ENCODE measurements at places on chromosomes 4 and X. TPM values are rescaled to one million over a fixed set of nuclear protein-coding genes. Genes with fewer than 3 reads are reported as not detected.

DNA sequence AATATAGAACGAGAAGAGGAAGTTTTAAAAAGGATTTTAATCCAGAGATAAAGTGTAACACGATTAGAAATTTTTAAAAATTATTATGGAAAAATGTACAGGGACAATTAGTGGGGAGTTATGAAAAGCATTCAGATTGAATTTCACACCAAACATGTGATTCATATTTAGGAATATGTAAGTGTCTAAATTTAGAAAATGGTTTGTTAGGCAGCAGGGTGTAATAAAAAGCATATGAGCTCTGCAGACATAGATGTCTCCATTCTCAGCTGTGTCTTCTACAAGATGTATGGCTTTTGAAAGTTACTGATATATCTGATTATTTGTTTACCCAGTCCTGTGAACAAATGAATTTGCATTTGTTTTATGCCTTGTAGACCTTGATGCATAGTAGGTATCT is 638.9 kb upstream of the AGA start:
- DNase-seq: no peak
- no peak overlapping the region for H3K27ac ChIP-seq
- H3K4me1 ChIP-seq: no peaks in the 10 kb centered on the region
- H3K4me3 ChIP-seq: no peak overlapping the region

DNA sequence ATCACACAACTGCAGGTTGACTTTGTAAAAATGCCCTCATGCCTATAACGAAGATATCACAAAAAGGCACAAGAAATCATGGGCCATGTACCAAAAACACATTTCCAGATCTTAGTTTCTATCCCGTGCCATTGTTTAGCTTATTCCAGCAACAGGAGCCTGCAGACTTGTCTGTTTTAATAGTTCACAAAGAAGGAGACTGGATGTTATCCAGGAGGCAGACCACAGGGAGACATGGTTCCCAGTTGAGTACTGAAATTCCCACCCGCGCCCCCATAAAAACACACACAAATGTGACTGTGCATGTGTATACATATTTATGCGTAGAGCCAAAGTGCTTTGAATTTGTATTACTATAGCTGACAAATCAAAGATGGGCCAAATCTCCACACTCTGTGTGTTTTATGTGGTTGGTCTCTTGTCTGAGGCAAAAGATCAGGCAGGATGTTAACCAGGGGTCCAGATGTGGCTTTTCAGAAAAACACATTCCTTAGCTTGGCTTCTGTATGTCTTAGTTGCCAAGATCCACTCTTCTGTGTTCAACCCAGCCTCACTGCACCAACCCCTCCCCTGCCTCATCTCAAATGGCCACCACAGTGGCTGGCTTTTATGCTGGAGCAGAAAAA is 469.2 kb upstream of the DIPK2B start:
- no peak for DNase-seq
- no peak overlapping the region for H3K27ac ChIP-seq
- no peaks in the 10 kb centered on the region for H3K4me1 ChIP-seq
- no peak overlapping the region for H3K4me3 ChIP-seq

DNA sequence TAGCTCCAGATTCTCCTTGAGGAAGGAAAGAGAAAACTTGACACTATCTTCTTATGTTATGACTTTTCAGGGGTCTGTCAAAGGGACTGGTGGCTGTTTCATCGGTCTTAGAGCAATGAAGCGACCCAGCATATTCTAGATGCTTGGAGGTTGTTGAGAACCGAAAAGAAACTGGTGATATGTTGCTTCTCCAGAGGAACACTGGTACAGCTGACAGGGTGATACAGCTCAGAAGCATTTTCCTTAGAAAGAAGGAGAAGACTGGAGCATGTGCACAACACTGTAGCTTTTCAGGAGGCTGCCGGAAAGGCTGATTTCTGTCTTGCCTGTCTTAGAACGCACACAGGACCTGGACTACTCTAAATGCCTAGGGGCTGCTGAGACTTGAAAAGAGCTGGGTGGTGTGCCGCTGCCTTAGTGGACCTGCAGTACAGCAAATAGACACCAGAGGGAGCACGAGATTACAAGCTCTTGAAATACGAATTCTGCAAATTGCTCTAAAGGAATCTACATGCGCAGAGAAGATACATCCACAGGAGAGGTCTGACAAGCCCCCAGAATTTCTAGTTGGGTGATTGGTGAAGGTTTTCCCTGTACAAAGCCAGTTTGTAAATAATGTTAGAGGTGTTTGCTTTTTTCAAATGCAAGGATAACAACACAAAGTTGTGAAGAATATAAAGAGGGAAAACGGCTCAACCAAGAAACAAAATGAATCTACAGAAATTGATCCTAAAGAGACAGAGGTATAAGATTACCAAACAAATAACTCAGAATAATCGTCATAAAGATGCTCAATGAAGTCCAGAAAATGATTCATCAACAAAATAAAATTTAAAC is 223.1 kb upstream of the DMD start:
- H3K4me1 ChIP-seq: no peaks in the 10 kb centered on the region
- H3K27ac ChIP-seq: no peak overlapping the region
- no peaks in the 10 kb centered on the region for H3K36me3 ChIP-seq
- H3K27me3 ChIP-seq: no peaks in the 10 kb centered on the region

DNA sequence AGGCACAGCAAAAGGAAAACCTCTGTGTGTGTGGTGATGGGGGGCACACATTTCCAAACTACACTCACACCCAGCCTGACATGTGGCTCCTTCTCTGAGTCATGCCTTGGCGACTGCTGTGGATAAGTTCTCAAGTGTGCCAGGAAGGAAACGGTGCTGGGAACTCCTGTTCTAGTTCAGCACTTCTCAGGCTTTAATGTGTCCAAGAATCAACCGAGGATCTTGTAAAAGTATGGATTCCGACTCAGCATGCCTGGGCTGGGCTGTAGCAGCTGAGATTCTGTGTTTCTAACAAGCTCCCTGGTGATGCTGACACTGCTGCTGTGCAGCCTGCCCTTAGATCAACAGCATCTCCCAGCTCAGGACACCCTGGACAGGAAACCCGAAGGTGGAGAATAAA is 20.2 kb downstream of the CLNK start:
- no peak overlapping the region for H3K4me3 ChIP-seq
- H3K27ac ChIP-seq: no peak overlapping the region
- DNase-seq: no peak
- H3K4me1 ChIP-seq: no peaks in the 10 kb centered on the region

- no peak overlapping the region for H3K27ac ChIP-seq
- H3K4me1 ChIP-seq: no peaks in the 10 kb centered on the region
- no peak for DNase-seq
- H3K4me3 ChIP-seq: no peak overlapping the region
- no peaks in the 10 kb centered on the region for H3K27me3 ChIP-seq
- no peaks in the 10 kb centered on the region for H3K36me3 ChIP-seq
These were observed 83.5 kb upstream of the GRPR start for GRCh38 chrX:16039834-16040233.

- no peak overlapping the region for H3K27ac ChIP-seq
- no peak overlapping the region for H3K4me3 ChIP-seq
- DNase-seq: no peak
- no peaks in the 10 kb centered on the region for H3K36me3 ChIP-seq
These were observed 148.4 kb downstream of the ANKRD50 start for GRCh38 chr4:124564121-124564520.

DNA sequence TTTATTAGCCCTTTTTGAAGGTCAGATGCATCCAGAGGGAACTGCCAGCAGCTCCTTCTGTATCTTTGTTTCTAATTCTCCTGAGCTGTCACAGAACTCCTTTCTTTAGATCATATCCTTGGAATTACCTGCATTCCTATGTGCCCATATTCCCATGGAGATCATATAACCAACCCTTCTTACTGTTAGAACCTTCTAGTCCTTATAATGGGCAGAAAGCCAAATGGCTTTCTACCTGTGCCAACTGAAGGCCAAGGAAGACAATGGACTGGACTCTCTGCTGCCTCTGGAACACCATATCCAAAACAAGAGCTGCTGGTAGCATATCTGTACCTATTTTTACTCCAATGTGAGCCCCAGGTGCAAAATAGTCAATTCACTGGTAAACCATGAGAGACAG is 60.7 kb downstream of the TBC1D9 start:
- no peak overlapping the region for H3K4me3 ChIP-seq
- H3K27ac ChIP-seq: no peak overlapping the region
- no peaks in the 10 kb centered on the region for H3K4me1 ChIP-seq
- H3K36me3 ChIP-seq: no peaks in the 10 kb centered on the region

GRCh38 chr4:121462660-121463261 is 81.9 kb upstream of the QRFPR start:
- no peaks in the 10 kb centered on the region for H3K27me3 ChIP-seq
- no peak for DNase-seq
- no peak overlapping the region for H3K4me3 ChIP-seq
- H3K4me1 ChIP-seq: 0 out of 2 replicates have a peak, but pooled peaks cover 2% of the 10 kb centered on the region

GRCh38 chr4:26028133-26028792 is 114.2 kb downstream of the SMIM20 start:
- peak overlapping the region; percentile 49 for H3K4me3 ChIP-seq
- H3K27ac ChIP-seq: peak overlapping the region; percentile 95
- DNase-seq: no peak
- H3K4me1 ChIP-seq: peaks cover 24% of the 10 kb centered on the region
- no peaks in the 10 kb centered on the region for H3K27me3 ChIP-seq

DNA sequence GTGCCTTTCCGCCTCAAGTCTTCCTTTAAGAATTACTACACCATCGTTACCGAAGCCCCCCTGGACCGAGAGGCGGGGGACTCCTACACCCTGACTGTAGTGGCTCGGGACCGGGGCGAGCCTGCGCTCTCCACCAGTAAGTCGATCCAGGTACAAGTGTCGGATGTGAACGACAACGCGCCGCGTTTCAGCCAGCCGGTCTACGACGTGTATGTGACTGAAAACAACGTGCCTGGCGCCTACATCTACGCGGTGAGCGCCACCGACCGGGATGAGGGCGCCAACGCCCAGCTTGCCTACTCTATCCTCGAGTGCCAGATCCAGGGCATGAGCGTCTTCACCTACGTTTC is 2.2 kb downstream of the PCDH10 start:
- peak overlapping the region; percentile 63 for H3K4me3 ChIP-seq
- H3K36me3 ChIP-seq: no peaks in the 10 kb centered on the region

DNA sequence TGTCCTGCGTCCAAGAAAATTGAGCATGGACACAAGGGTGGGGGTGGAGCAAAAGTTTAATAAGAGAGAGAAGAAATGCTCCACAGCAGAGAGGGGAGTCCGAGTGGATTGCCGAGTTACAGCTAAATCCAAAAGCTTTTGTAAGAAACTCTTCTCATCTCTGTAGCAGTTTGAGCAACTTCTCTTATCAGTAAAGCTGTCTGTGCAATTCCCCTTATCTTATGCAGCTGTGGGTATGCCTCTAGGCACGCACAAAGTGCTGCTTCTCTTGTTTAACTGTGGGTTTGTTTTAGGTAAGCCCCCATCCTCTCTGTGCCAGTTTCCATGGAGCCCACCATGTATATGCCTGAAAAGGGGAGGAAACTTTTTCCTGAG is 44.8 kb downstream of the HMGB2 start:
- no peaks in the 10 kb centered on the region for H3K27me3 ChIP-seq
- DNase-seq: no peak
- H3K36me3 ChIP-seq: no peaks in the 10 kb centered on the region
- H3K4me3 ChIP-seq: no peak overlapping the region
- H3K27ac ChIP-seq: no peak overlapping the region
- no peaks in the 10 kb centered on the region for H3K4me1 ChIP-seq

DNA sequence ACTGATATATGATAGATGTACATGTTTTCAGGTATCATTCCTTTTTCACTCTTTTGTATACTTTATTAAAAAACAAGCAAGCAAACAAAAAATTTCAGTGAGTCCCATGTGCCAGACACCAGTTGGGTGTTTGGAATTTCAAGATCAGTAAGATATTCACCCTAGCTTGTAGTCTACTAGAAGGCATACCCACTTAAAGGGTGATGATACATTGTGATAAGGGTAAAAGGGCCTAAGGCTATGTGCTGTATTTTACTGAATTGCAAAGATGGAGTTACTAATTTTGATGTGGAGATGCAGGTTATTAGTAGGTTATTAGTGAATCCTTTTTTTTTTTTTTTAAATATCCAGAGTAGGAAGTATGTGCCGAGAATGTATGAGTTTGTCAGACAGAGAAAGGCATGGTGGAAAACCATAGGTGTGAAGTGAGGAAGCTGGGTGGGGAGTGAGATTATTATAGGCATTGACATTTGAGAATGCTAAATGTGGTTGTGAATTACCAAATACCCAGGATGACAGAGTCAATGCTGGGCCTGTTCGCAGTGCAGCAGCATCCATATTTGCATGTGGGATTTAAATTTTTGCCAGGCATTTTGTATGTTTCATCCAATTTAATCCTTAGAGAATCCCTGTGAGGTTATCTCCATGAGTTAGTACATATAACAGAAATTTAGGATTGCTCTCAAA is 10.1 kb downstream of the STIM2 start:
- H3K27ac ChIP-seq: no peak overlapping the region
- no peaks in the 10 kb centered on the region for H3K27me3 ChIP-seq
- H3K4me3 ChIP-seq: no peak overlapping the region
- peaks cover 5% of the 10 kb centered on the region for H3K4me1 ChIP-seq
- no peaks in the 10 kb centered on the region for H3K36me3 ChIP-seq
- no peak for DNase-seq

- H3K27ac ChIP-seq: no peak overlapping the region
- H3K4me3 ChIP-seq: no peak overlapping the region
- H3K4me1 ChIP-seq: peaks cover 2% of the 10 kb centered on the region
- no peaks in the 10 kb centered on the region for H3K36me3 ChIP-seq
- no peak for DNase-seq
These were observed 59.4 kb downstream of the MTHFD2L start for GRCh38 chr4:74217365-74217764.

DNA sequence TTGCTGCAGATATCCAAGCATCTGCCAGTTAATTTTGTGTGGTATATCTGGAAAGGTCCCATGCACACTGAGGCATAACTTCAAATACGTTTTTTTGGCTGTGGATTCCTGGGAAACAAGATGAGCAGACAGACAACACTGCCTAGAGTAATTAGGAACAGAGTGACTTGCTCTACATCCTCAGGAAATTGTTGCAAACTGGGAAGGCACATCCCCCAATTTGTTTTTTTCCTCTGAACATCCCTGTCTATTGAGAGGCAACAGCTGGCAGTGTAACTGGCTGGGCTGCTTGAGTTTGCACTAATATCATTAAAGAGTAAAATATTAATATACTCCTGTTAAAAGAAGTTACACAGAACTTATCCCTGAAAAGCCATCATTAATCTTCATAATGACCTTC is 207.7 kb upstream of the SLIT2 start:
- H3K27ac ChIP-seq: no peak overlapping the region
- peaks cover 5% of the 10 kb centered on the region for H3K4me1 ChIP-seq
- no peaks in the 10 kb centered on the region for H3K36me3 ChIP-seq
- no peak for DNase-seq

GRCh38 chr4:31545755-31546154 is 825.6 kb downstream of the PCDH7 start:
- DNase-seq: no peak
- no peaks in the 10 kb centered on the region for H3K36me3 ChIP-seq
- H3K27ac ChIP-seq: no peak overlapping the region
- H3K27me3 ChIP-seq: no peaks in the 10 kb centered on the region
- H3K4me3 ChIP-seq: no peak overlapping the region

The ARHGEF38 gene
- not detected for polyA plus RNA-seq

The MSANTD1 gene
- polyA plus RNA-seq: 0.23 TPM

The ETNPPL gene
- 0.41 TPM for polyA plus RNA-seq

The CRMP1 gene
- 131 TPM for polyA plus RNA-seq

The HSD17B13 gene
- polyA plus RNA-seq: 0.09 TPM

The TLL1 gene
- polyA plus RNA-seq: 0.16 TPM

The ENPEP gene
- 0.09 TPM for polyA plus RNA-seq

The GUCY2F gene
- not detected for polyA plus RNA-seq

The HPF1 gene
- 14.1 TPM for polyA plus RNA-seq

The TCEAL7 gene
- polyA plus RNA-seq: 7.9 TPM

All from H1 (cell line).